CD4-positive, alpha-beta memory T cell (primary cell): ENCODE measurements at places on chromosomes 4 and X. TPM values are rescaled to one million over a fixed set of nuclear protein-coding genes. Genes with fewer than 3 reads are reported as not detected.

Gene ING2
- 8.9 TPM for total RNA-seq

Gene PAGE2B
- total RNA-seq = not detected

- DNase-seq = no peak
Measured at GRCh38 chrX:155645180-155645579, 32.4 kb upstream of the TMLHE start.

Gene GC
- total RNA-seq = not detected

Gene ANAPC4
- 63.7 TPM for total RNA-seq

Gene DACH2
- not detected for total RNA-seq

DNA sequence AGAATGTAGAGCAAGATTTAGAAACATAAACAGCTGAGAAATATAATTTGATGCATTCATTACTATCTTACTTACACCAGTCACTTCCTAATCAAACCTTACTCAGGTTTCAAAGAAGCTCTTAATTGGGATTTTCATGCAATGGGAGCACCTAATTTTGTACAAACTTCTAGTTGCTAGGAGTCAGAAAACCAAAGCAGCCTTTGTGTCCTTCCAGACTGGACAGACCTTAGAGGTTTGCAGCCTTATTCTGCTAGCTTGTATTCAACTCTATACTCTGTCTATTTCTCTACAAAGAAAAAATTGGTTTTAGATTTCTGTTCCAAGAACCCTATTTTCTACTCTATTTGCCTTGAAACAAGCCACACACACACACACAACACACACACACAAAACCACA is 19.4 kb downstream of the GABRA2 start:
- DNase-seq = no peak

DNA sequence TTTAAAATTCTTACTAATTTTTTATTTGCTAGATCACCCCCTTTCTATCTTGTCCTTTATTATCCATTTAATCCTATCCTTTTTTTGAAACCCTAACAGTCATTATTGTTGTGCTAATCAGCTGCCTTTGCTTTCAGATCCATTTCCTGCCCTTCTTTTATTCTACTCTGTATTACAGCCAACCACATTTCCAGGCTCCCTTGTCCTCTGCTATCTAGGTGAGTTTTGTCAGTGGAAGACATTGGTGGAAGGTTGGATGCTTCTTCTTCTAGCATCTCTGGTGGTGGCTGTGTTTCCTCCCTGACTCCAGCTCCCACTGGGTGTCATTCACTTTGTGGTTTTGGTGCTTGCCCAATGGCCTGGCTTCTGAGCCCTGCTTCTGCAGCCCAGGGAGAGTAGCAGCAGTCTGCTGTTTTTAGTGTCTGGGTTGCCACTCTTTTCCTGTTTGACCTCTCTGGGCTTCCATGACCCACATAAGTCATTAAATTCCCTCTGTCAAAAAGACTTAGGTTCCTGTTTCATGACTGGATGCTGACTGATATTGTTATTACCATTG is 225.2 kb upstream of the PGRMC2 start:
- DNase-seq = no peak

DNA sequence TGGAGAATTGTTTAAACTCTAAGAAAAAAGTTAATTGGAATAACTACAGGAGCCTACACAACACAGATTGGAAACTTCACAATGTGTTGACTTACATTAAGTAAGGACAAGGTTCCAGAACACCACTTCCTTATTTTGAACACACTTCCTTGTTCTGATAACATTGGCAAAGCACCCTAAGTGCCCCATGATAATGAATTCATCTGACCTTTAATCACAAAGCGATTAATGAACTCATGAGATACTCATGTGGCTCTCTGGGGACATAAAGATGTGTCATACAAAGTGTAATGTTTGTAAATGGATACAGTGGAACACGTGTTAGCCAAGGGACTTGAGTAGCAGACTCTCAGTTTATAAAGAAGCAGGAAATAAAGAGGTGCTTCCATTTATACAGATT is 69.0 kb upstream of the ATOH1 start:
- no peak for DNase-seq

DNA sequence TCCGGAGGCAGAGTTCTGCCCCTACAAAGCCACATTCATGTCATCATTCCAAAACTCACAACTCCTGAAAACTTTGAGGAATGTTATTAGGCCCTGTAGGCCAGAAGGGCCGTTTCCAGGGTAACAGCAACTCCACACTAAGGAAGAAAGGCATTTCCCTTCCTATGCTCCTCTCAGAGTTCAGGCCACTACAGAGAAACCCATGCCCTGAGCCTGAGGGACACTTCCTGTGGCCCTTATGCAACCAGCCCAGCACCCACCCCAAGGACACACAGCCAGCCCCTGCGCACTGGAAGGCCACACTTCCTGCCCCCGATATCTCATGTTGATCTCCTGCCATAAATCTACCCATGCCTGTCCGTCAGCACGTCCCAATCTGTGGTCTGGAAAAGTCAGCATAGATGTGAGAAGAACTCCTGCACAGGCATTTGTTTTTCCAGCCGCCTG is 289.3 kb downstream of the BCOR start:
- DNase-seq = no peak

- DNase-seq = no peak
Measured at GRCh38 chr4:147833254-147833653, 101.4 kb downstream of the ARHGAP10 start.
